AG08396 (cell line): ENCODE measurements at places on chromosomes 1 and 21.

DNA sequence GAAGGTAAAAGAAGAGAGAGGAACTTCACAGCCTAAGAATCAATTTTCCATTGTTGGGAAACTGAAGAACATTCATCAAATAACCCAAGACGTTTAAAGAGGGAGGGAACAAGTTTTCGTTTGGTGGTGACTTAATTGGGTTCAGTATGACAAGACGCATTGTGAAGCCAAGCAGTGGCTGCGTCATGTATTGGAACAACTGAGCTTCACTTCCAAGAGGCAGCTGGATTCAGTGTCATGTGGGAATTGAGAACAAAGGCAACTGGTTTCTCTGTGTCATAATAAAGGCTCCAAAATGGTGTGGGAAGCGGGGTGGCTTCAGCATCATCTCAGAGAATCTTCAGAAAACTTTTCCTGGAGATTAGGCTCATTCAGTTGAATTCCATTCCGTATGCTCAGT, 29.8 kb upstream of the RC3H1 start:
- peak; percentile 14 for DNase-seq

GRCh38 chr1:232123775-232124659, 497.4 kb downstream of the DISC1 start:
- no peak for DNase-seq

DNA sequence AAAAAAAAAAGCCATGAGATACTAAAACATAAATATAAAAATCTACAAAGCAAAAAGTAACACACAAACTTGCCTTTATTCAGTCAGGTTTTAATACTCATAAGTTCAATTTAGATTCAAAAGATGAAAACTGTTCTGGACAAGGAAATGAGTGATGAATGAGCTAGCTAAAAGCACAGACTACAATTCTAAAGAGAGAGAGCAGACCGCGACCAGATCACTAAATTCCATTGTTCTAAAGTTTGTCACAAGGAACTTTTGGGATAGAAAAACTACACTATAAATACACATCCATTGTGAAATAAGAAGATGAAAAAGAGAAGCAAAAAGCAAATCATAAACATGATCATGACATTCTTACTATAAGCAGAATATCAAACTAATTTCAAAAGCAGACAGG, 1.7 kb downstream of the ODF2L start:
- DNase-seq, result no peak

- DNase-seq, result peak; percentile 82
These were observed 19.9 kb upstream of the EVI5 start for GRCh38 chr1:92804721-92805201.

- no peak for DNase-seq
These were observed 20.0 kb upstream of the SCMH1 start for GRCh38 chr1:41261926-41262618.

- no peak for DNase-seq
These were observed 69.3 kb upstream of the PPP2R5A start for GRCh38 chr1:212215910-212216309.

DNA sequence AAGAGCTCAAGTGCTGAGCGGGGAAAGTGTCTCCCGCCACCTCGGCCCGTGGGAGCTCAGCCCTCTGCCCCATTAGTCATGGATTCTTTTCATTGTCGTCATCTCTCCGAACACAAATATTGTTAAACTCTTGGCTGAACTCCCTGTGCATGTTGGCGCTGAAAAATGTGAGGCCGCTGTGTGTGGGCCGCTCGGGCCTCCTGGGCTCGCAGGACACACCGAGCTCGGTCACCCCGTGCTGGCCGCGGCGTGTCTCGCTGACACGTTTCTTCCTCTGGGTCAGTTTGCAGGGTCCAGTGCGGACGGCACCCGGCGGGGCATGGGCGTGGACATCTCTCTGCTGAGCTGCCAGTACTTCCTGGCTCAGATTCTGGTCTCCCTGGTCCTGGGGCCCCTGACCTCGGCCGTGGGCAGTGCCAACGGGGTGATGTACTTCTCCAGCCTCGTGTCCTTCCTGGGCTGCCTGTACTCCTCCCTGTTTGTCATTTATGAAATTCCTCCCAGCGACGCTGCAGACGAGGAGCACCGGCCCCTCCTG, 25.6 kb downstream of the SLC45A1 start:
- DNase-seq, result peak; percentile 92

DNA sequence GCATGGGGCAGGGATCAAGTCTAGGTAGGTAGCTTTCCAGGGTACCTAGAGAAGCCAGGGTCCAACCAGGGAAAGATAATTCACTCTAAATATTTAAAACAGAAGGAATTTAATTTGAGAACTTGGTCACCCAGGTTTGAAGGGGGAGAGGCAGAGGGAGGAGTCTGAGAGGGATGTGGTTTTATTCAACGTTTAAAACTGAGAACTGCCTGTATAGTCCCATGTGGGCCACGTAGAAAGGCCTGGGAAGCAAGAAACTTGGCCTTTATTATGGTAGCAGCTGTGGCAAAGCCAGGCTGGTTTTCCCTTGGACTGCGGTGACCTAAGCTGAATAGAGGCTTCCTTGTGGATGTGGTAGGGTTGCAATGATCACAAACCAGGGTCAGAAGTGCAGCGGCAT, 42.0 kb upstream of the DUSP10 start:
- DNase-seq, result no peak

GRCh38 chr1:3776231-3776961, 3.8 kb downstream of the SMIM1 start:
- no peak for DNase-seq

DNA sequence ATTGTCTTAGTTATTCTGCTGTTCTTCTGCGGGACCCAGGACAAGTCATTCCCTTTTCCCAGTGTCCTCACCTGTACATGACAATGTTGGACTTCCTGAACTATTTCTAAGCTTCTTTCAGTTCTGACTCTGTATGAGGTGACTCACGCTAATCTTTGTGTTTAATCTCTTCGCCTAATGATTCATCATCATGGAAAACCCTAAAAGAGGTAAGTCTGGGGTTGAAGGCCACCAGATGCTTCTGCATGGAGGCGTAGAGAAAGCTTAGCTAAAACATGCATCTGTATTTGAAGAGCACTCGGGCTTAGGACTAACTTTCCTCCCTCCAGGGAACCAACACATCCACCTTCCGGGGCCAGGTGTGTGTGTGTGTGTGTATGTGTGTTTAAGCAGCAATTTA, 7.4 kb downstream of the SPRR5 start:
- DNase-seq, result no peak

GRCh38 chr1:53069663-53070327, 7.8 kb downstream of the PODN start:
- no peak for DNase-seq

GRCh38 chr1:241432241-241432640, 75.2 kb upstream of the RGS7 start:
- no peak for DNase-seq

- DNase-seq, result no peak
These were observed 11.4 kb downstream of the KRTAP10-1 start for GRCh38 chr21:44528634-44528995.

DNA sequence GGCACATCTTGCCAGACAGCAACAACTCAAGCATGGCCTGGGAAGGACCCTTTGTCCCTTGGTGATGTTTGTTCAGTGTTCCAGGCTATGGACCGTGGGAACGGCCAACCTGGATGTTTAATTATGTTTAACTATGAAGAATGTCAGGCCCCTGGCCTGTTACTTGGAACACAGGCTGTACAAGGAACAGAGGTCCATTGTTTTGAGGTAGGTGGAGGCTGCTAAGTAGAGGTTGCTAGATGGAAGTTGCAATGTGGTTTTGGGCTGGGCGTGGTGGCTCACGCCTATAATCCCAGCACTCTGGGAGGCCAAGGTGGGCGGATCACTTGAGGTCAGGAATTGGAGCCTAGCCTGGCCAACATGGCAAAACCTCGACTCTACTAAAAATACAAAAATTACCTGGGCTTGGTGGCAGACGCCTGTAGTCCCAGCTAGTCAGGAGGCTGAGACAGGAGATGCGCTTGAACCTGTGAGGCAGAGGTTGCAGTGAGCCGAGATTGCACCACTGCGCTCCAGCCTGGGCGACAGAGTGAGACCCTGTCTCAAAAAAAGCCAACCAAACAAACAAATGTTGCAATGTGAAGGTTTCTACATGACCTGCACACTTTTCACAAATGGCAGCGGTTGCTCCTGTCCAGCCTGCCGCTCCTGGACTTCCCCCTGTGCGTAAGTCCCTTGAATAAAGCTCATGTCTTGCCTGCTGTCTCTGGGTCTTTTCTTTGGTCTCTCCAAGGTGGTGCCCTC, 2.5 kb upstream of the LEFTY1 start:
- no peak for DNase-seq

- no peak for DNase-seq
These were observed 51.5 kb downstream of the SCCPDH start for GRCh38 chr1:246775531-246776385.

DNA sequence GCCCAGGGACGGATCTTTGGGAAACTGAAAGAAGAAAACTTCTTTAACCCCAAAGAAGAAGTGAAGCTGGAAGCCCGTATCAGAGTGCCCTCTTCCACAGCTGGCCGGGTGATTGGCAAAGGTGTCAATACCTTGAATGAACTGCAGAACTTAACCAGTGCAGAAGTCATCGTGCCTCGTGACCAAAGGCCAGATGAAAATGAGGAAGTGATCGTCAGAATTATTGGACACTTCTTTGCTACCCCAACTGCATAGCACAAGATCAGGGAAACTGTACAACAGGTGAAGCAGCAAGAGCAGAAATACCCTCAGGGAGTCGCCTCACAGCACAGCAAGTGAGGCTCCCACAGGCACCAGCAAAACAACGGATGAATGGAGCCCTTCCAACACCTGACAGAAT, 114.0 kb downstream of the NBPF12 start:
- no peak for DNase-seq

DNA sequence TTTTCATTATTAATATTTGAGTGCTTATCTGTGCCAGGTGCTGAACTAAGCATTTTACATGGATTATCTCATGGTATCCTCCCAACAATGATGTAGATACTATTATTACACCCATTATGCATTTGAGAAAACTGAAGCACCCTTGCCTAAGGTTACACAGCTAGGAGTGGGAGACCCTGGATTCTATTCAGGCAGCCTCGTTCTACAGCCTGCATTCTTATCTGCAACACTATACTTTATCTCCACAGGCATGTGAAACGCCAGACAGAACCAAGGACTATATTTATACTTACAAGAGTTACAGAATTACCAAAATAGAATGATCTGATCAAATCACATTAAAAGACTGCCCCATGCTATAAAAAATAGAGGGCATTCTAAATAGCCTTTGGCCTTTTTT, 22.4 kb downstream of the LPAR3 start:
- no peak for DNase-seq

DNA sequence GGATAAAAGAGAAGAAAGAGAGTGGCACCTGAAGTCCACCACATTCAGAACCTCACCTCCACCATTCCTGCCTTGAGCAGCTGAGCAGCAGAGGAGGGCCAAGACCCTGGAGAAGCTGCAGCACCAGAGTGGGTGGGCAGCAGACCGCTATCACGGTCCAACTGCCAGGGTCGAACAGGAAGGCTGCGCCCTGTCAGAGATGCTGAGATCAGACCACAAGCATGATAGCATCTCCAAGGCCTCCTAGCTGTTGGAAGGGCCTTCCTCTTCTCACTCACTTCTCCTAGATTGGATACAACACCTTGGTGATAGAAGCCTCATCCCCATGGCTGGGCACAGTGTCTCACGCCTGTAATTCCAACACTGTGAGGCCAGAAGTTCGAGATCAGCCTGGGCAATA, 12.1 kb upstream of the SLC45A3 start:
- DNase-seq, result no peak

GRCh38 chr1:51241119-51241518, 5.0 kb downstream of the RNF11 start:
- no peak for DNase-seq

- no peak for DNase-seq
These were observed 122.8 kb upstream of the IVNS1ABP start for GRCh38 chr1:185439727-185440415.

- DNase-seq, result peak; percentile 49
These were observed 74.4 kb downstream of the CAMTA1 start for GRCh38 chr1:6859415-6860343.

DNA sequence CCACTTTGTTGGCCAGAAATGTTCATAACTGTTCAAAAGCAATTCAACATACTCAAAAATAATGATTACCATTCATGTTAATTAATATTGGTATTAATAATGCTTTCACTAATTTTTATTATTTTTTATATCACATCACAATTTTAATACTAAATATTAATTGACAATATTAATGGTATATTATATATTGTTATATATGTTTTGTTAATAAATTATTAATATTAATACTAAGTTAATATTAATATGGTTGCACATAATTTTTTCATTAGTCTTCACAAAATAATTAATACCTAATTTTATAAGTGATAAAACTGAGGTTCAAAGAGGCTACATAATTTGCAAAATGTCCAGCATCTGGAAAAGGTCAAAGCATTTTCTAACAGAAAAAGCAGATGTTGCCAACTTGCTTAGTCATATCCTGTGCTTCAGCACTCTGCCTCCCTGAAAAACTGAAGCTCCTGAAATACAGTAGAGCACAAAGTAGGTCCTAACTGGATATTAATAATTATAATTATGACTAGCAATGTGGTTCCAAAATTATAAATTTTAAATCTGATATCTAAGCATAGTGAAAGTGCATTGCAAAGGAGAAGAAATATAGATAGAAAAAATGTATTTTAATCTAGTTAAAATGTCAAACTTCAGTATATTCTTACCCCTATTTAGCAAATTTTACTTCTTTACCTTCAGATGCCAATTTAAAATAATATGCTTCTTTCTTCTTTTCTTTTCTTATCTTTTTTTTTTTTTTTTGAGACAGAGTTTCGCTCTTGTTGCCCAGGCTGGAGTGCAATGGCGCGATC, 123.2 kb upstream of the TNFSF4 start:
- peak; percentile 45 for DNase-seq

GRCh38 chr21:28159396-28159795, 833.3 kb downstream of the LTN1 start:
- no peak for DNase-seq

DNA sequence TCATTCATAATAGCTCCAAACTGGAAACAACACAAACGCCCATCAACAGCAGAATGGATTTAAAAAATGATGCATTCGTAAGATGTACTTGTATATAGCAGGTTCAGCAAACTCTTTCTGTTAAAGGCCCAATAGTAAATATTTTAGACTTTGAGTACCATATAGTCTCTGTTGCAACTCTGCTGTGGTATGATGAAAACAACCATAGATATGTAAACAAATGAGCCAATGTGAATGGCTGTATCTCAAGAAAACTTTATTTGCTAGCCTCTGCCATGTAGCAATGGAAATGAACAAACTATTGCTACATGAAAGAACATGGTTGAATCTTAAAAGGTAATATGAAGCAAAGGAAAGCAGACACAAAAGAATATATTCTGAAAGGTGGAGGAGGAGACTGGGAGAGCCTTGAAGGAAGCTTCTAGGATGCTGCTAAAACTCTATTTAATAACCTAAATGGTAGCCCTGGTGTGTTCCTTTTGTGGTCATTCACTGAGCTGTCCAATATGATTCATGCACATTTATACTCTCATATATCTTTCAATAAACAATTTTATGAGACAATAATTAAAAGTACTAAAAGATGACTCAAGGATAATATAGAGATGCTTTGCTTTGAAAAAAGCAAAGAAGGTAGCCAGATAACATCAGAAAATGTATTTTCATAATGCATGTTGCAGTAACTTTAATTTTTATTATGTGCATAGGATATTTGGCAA, 29.1 kb upstream of the FMO3 start:
- no peak for DNase-seq
